ENCODE measurements at places on chromosomes 1 and 21.

GRCh38 chr1:206117151-206117948 lies at the start of gene AVPR1B:
TSS of gene AVPR1B (minus strand) at chr1:206117388. CDS start at chr1:206116890, 498 bp downstream.
- DNase-seq, result no peak

DNA sequence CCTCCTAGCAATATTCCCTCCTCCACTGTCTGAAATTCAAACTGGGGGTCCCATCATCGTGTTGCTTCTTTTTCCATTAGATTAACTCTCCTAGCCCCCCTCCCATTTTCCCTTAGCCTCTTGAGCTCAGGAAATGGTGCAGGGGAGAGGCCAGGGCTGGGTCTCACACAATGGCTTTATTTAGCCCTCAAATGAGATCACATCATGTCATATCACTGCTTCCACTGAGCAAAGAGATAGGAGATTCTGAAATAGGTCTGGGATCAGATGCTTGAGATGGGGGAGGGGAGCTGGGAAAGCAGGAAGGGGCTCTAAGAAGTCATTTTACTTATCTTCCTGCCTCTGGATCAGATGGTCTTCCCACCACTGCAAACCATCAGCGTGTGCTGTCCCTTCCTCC lies 17.8 kb upstream of the ARHGEF2 start:
- DNase-seq, result no peak

- DNase-seq, result no peak
Measured at GRCh38 chr21:46634427-46634826, 1.0 kb upstream of the PRMT2 start.

GRCh38 chr1:69739251-69739605 lies 171.5 kb downstream of the LRRC7 start:
- peak; percentile 35 for DNase-seq

GRCh38 chr1:17559615-17560419 lies 20.3 kb downstream of the ARHGEF10L start:
- DNase-seq, result no peak
